ENCODE measurements at places on chromosomes 4 and X. TPM values are rescaled to one million over a fixed set of nuclear protein-coding genes. Genes with fewer than 3 reads are reported as not detected.

CABS1 gene
- not detected for total RNA-seq

LNX1 gene
- total RNA-seq: 9.1 TPM

MAML3 gene
- 3.0 TPM for total RNA-seq

SHROOM2 gene
- 0.72 TPM for total RNA-seq

HELT gene
- total RNA-seq: not detected

TCEAL2 gene
- total RNA-seq: 0.23 TPM

SLC10A6 gene
- 0.20 TPM for total RNA-seq

HDX gene
- 5.2 TPM for total RNA-seq

Data from smooth muscle cell of the pulmonary artery (primary cell).